ENCODE measurements at places on chromosomes 3 and 15.

DNA sequence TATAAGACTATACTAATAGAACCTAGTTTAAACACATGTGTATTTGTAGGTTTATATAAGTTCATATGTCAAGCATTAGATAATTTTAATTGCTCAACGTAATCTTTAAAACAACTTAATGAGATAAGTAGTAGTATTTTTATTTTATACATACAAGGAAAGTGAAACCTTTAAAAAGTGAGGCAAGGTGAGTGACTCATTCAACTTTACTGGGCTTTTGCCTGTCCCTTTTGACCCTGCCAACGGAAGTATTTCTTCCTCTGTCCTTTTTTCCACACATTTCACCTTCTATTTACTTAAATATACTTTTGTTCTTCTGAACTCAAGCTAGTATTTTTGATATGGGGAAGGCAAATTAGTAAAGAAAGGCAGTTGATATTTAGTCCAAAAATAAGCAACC is 78.5 kb downstream of the KBTBD8 start:
- DNase-seq: no peak

- no peak for DNase-seq
Measured at GRCh38 chr3:107985496-107985895, 105.3 kb downstream of the CD47 start.

GRCh38 chr3:49607796-49608195 is 53.5 kb downstream of the BSN start:
- no peak for DNase-seq

DNA sequence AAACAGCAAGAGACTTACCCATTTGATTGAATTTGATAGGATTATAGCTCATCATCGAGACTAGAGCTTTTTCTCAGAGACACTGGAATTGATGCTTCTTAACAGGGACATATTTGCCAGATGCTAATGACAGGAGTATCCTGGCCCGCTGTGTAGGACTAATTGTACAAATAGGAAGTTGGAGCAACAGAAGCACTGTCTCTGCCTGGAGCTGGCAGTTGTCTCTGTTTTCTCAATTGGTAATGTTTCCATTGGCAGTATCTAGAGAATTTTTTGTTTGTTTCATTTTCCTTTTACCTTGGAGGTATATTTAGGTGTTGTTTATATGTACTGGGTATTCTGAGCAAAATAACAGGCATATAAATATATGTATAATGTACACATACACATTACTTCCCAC is 8.9 kb upstream of the PCOLCE2 start:
- no peak for DNase-seq

GRCh38 chr3:141279077-141279967 is 47.7 kb downstream of the PXYLP1 start:
- no peak for DNase-seq

DNA sequence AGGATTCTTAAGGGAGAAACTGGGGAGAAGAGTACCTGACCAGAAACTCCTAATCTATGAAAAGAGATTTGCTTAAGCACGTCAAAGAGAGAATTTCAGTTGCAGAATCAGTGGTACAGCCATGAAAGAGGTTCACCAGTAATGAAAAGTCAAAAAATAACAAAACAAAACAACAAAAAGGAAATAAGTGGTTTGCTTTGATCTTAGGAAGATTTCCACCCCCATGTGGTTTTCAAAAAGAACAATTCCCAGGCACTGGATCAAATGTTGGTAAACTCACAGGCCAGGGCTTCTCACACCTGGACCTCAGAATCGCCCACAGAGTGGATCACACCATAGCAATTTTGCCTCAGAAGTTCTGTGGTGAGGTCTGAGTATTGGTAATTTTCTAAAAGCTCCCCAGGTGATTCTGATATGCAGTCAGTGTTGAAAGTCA is 67.5 kb downstream of the TMEM39A start:
- DNase-seq: no peak

DNA sequence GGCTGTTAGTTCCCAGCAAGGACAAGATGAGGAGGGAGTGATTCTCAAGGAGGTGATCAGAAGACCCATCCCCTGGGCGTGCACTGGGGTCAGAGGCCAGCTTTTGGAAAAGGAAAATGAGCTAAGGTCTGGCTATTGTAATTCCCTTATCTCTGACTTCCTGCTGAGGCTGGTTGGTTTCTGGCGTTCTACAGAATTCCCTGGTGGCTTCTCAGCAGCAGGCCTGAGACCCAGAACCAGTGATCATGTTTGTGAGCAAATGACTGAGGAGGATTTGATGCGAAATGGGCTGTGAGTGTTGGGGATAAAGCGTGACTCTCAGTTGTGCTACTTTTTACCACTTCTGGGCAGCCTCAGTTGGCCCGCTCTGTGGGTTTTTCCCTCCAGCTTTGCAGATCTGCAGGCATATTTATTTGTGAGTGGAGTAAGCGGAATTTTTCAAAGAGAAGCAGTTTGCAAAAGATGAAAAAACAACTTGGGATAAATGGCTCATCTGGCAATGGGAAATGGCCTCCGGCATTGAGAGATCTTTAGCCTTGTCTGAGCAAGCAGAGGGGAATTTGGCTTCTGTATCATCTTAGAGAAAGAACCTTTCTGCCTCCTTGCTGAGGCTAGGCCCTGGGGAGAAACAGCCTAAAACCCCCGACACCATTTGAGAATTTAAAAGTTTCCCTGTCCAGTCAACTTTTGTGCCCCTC is 102.7 kb downstream of the SLCO3A1 start:
- no peak for DNase-seq

DNA sequence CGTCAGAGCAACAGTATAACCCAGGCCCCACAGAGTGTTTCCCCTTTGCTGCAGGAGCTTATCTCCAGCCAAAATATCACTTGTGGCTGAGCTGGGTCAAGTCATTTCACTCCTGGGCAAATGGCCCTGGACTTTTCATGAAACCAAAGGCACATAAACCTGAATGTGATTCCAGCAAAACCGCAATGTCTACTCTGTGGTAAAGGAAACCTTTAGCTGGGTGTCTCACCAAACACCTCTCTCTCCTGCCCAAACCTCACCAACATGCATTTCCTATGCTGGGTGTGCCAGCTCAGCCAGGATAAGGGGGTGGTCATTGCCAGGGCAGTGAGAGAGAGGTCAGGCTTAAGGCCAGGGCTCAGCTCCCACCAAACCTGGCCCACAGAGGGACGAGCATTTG is 67.4 kb downstream of the GTPBP8 start:
- no peak for DNase-seq

DNA sequence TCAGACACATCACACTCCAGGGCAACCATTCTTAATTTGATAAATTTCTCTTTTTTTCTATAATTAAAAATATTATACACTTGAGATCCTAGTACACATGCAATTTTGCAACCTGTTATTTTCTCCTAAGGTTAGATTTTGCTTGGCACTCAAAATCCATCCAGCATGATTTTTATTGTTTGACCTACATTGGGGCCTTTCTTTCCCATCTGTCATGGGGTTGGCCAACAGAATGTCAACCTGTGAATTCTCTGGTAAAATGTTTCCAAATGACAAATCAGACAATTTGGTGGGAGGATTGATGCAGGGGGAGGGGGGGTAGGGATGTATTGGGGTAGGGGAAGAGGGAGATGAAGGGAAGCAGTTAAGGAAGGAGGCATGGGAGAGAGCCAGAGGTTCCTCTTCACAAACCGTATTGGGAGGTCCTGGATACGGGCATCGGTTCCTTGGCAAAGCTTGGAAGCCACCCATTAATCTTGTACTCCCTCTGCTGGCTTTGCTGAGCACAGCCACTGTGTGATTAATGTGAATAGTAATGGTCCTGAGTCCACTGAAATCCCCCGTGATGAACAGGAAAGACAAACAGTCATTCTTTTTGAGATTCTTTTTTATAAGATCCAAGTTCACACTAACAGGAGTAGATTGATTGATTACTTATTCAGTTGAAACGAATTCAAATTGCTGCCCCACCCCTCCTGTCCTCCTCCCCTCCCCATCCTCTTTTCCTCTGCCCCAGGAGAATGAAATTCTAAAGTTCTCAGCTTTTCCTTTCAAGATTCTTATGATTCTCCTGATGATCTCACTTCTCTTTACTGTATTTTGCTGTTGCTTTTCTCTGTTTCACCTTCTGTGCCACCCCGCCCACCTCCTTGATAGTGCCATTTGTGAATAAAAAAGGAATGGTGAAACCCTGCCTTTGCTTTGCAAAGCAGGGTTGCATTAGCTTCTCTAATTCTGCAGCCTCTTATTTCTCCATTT is 82.2 kb upstream of the SLC25A26 start:
- DNase-seq: no peak

DNA sequence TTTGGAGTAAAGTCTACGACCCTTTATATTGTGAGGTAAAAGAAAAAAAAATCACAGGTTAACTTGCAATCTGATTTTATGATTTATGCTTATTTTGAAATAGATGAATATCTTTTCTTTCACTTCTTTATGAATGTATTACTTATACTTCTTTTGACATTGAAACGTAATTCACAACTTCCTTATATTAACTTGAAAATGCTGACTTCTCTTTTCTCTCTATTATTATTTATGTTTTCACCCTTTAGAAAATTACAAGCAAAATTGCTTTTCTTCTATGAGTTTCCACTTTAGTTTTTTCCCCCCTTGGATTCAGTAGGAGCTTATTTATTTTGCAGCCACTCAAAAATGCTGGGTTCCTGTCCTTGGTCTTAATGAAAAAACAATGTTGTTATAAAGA is 25.4 kb downstream of the ACP3 start:
- DNase-seq: no peak

GRCh38 chr3:104676241-104676640 is 690.5 kb upstream of the ALCAM start:
- DNase-seq: no peak

DNA sequence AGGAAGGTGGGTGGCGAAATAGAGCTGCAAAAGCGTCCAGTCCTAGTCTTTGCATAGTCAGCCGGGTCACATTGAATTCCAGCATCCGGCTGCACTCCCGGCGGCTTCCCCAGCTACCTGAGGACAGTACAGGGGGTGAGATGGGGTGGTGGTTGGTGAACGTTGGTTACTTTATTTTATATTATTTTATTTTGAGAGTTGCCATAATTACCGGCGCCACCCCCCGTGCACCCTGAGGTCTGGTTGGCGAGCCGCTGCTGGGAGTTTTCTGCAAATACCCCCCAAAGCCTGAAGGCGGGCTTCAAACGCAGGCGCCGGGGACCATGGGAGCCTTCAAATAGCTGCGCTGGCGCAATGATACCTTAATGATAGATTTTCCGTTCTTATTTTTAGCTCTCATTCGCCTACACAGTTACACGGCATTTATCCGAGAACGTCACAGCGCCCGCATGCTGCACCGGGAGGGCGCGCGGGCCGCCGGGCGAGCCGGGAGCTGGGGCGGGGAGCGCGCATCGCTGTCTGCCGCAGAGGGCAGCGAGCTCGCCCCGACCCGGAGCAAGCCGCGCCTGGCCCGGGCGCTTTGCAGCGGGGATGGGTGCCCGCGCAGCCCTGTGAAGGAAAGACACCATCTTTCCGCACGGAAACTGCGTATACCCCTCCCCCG is 756 bp upstream of the RASGRF1 start:
- DNase-seq: no peak

DNA sequence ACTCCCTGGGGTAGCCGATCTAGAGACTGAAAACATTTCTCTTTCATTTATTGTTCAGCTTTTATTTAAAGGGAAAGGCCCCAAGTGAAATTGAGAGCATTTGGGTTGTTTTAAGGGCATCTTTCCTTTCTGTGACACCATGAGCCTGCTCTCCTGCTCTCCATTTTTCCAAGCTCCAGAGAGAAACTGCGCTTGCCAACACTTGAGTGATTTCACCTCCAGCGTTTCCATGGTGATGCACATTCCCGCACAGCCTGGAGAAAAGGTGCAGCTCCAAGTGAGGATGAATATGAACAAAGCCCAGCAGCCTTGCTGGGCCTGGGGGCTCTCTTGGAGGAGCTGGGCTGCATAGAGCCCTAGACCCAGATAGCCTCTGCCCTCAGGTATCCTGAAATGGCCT is 159.2 kb upstream of the PPP2R3A start:
- DNase-seq: no peak

DNA sequence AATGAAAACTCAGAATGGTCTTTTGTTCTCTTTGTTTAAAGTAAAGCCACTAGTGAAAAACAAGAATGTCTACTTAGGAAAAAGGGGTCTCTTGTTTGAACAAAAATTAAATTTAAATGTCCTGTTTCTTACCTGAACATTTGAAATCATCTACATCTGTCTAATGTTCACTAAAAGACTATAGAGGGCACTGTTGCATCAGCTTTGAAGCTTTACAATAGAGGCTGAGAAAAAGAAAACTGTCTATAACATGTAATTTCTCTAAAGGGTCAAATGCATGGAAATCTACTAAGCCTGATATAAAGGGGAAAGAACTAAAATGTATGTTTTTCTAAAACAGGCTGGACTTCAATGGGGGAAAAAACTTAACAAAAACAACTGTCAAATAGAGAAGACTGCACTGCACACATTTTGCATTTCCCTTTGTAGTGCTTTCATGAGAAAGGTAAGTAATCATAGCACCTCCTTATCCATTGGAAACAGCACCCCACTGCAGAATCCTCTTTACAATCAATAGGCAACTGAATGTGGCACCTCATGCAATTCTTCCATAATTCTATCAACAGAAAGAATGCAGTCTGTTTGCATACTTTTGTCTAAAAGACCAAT is 26.3 kb downstream of the DPH6 start:
- DNase-seq: no peak

- no peak for DNase-seq
Measured at GRCh38 chr15:74319596-74320351, 47.7 kb downstream of the CYP11A1 start.

DNA sequence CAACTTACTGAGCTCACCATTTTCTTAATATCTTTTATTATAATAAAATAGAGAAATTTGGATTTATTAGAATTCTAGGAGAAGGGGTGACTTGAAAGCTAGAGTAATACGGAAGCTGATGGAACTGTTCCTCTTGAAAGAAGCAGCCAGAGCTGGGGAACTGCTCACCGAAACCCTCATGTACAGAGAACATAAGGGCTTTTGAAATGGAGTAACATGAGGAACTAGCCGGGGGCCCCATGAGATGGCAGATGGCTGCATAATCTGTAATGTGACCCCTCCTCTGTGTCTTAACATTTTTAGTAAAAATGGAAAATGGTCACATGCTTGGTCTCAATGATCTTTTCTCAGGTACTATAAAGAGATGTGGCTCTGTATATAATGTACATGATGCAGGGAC is 15.7 kb upstream of the DYNC1LI1 start:
- no peak for DNase-seq

GRCh38 chr3:31498791-31499190 is 33.9 kb upstream of the STT3B start:
- no peak for DNase-seq

DNA sequence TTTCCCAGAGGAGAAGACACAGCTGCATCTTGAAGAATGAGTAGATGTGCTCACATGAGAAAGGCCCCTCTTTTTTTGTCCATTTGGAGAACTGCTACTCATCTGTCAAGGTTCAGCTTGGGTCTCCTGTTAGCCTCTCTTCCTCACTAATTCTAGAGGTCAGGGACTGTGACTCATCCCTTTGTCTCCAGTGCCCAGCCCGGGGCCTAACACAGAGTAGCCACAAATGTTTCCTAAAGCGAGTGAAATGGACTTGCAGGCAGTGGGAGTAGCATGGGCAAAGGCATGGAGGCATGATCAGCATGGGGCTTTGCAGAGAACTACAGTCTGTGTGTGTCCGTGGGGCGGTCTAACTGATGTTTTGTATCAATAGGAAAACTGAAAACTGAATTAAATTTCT is 33.9 kb upstream of the MRPS22 start:
- DNase-seq: no peak

- DNase-seq: no peak
Measured at GRCh38 chr3:46668591-46668990, 24.9 kb downstream of the ALS2CL start.

Data from cortex of kidney (tissue), 1 donor.